Activated CD8-positive, alpha-beta memory T cell treated with anti-CD3 and anti-CD28 coated beads, Interleukin-2, amount 10 ng/mL, durations not matched to agents 7 days and 5 days (primary cell): ENCODE measurements at places on chromosomes 3 and 15. TPM values are rescaled to one million over a fixed set of nuclear protein-coding genes. Genes with fewer than 3 reads are reported as not detected.

DNA sequence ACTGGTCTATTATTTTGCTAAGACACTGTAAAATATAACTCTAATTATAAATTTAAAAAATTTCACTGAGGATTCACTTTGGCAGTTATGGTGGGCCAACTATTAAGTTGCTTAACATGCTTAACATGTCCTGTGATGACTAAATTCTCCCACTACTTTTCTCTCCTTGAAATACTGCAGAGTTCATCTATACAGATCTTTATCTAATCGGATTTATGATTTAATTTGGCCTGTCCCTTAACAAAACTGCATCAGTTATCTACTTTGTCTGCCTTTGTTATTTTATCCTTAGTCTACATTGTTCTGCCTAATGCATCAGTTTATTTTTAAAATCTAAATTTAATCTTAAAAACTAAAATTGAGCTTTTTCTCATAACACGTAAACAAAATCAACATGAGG is 26.4 kb downstream of the CD96 start:
- H3K4me1 ChIP-seq, result peaks cover 63% of the 10 kb centered on the region
- H3K4me3 ChIP-seq, result no peak overlapping the region
- no peaks in the 10 kb centered on the region for H3K27me3 ChIP-seq
- no peak for DNase-seq
- H3K27ac ChIP-seq, result no peak overlapping the region
- H3K36me3 ChIP-seq, result peaks cover 70% of the 10 kb centered on the region

- H3K36me3 ChIP-seq, result peaks cover 50% of the 10 kb centered on the region
- H3K4me3 ChIP-seq, result no peak overlapping the region
- DNase-seq, result no peak
- no peaks in the 10 kb centered on the region for H3K4me1 ChIP-seq
- H3K27me3 ChIP-seq, result no peaks in the 10 kb centered on the region
Observed at GRCh38 chr3:121488628-121489027, 57.2 kb downstream of the POLQ start.

- no peaks in the 10 kb centered on the region for H3K4me1 ChIP-seq
- peaks cover 16% of the 10 kb centered on the region for H3K27me3 ChIP-seq
- H3K27ac ChIP-seq, result no peak overlapping the region
- DNase-seq, result no peak
- no peaks in the 10 kb centered on the region for H3K36me3 ChIP-seq
- no peak overlapping the region for H3K4me3 ChIP-seq
Observed at GRCh38 chr3:160675566-160676124, 1.3 kb upstream of the ARL14 start.

DNA sequence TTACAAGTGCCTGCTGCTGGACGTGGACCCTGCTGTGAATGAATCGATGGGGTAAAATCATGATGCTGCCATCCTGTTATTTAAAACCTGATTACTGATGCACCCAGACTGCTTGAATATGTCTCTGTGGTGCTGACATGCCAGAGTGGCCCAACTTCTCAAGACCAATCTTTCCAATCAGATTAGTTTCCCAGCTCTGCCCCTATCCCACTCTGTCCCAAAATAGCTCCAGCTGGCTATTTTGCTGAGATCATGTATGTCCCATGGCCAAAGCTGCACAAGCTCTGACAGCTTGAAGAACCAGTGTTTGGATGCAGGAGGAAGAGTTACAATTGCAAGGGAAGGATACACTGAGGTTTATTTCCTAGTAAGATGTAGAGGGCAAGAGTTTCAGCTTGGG is 153.6 kb downstream of the TMEM108 start:
- no peak overlapping the region for H3K27ac ChIP-seq
- no peaks in the 10 kb centered on the region for H3K36me3 ChIP-seq
- no peaks in the 10 kb centered on the region for H3K4me1 ChIP-seq
- no peak overlapping the region for H3K4me3 ChIP-seq
- no peak for DNase-seq

The RBP2 gene
- not detected for total RNA-seq

The SMCO1 gene
- not detected for total RNA-seq

The KCNAB1 gene
- not detected for total RNA-seq

The CLEC3B gene
- not detected for total RNA-seq

The EOMES gene
- 7.3 TPM for total RNA-seq

The ISLR2 gene
- 0.14 TPM for total RNA-seq

The GP9 gene
- total RNA-seq, result not detected
